ENCODE measurements at places on chromosomes 5 and 9.

DNA sequence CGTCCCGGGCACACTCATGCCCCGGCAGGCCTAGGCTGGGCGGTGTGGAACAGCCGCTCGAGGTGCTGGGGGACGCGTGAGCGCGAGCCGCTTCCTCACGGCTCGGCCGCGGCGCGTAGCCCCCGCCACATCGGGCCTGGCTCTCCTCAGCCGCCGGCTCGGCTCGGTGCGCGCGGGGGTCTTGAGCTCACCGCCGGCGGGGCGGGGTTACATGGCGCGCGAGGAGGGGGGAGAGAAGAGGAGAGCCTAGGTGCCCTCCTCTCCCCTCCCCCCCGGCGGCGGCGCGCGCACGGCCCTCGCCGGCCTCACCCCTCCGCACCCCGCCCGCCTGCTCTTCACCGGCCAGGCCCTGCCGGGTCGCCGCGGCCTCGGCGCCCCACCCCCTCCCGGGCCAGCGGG is 7.7 kb downstream of the RANBP6 start:
- H3K27me3 ChIP-seq = no peaks in the 10 kb centered on the region
- DNase-seq = peak; percentile 84
- peak overlapping the region; percentile 84 for H3K4me3 ChIP-seq

DNA sequence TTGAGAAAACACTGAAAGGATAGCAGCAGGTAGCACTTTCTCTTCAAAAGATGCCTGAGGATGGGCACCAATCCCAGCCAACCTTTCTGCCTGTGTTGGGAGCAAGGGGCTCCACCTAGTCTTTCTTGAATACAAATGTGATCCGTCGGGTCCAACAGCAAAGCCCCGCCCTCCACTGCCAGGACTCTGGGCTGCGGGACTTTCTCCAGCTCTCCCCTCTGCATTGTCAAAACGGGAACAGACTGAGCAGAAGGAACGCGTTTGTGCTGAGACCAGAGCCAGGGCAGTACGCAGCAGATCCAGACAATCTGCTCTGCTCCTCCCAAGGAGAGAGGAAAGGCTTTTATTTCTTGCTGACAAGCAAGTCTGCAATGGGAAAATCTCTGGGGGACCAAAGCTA is 139.7 kb downstream of the SEC61B start:
- H3K36me3 ChIP-seq = no peaks in the 10 kb centered on the region
- H3K27ac ChIP-seq = no peak overlapping the region
- DNase-seq = no peak
- no peaks in the 10 kb centered on the region for H3K4me1 ChIP-seq
- no peaks in the 10 kb centered on the region for H3K27me3 ChIP-seq
- H3K4me3 ChIP-seq = no peak overlapping the region

- DNase-seq = no peak
- no peaks in the 10 kb centered on the region for H3K36me3 ChIP-seq
- H3K4me1 ChIP-seq = no peaks in the 10 kb centered on the region
- H3K27ac ChIP-seq = no peak overlapping the region
- H3K27me3 ChIP-seq = no peaks in the 10 kb centered on the region
- no peak overlapping the region for H3K4me3 ChIP-seq
These were observed 55.3 kb upstream of the ALDH1A1 start for GRCh38 chr9:73007966-73008672.

DNA sequence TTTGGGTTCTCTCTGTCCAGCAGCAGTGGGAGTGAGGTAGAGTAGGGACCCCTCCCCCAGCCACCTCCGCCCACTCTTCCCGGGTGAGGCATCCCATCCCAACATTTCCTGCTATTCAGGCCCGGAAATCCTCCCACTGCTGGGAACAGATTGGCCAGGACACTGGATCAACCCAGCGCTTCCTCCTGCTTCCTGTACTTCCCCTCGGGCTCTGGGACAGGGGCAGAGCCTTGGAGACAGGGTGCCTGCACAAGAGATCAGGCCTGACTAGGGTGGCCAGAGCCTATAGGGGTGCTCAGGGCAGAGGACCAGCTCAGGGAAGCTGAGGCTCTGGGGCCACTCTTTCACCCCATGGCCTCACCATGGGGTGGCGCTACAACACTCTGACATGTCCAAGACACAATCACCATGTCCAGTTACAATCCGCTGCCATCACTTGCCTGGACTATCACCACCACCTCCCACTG is 14.5 kb downstream of the SH2D3C start:
- no peaks in the 10 kb centered on the region for H3K4me1 ChIP-seq
- peak; percentile 59 for DNase-seq
- no peaks in the 10 kb centered on the region for H3K36me3 ChIP-seq
- H3K27me3 ChIP-seq = no peaks in the 10 kb centered on the region

DNA sequence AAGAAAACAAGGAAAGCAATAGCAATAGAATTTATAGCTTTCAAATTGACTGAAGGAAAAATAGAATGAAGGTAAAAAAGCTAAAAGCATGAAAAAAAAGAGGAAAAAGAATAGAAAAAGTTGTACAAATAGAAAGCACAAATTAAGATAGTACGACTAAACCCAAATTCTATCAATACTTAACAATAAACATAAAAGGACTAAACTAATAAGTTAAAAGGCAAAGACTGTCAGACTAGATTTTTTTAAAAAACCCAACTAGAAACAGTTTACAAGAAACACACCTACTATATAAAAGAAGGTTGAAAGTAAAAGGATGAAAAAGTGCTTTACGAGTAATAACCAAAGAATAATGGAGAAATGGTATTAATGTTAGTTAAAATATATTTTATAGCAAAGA is 34.7 kb upstream of the NRARP start:
- H3K4me1 ChIP-seq = no peaks in the 10 kb centered on the region
- H3K27me3 ChIP-seq = no peaks in the 10 kb centered on the region
- H3K4me3 ChIP-seq = no peak overlapping the region
- no peak for DNase-seq

GRCh38 chr5:126055348-126055729 is 367.9 kb upstream of the GRAMD2B start:
- H3K4me3 ChIP-seq = no peak overlapping the region
- no peaks in the 10 kb centered on the region for H3K4me1 ChIP-seq
- H3K27ac ChIP-seq = no peak overlapping the region

Measured in right lobe of liver (tissue), 6 donors.